Stimulated activated CD4-positive, alpha-beta T cell treated with anti-CD3 and anti-CD28 coated beads, Interleukin-1b, Interleukin-23, amount 100 ng/mL, for 1 hour (primary cell): ENCODE measurements at places on chromosomes 5 and 9.

GRCh38 chr9:134286471-134287245, 39.6 kb upstream of the RXRA start:
- no peak for DNase-seq

DNA sequence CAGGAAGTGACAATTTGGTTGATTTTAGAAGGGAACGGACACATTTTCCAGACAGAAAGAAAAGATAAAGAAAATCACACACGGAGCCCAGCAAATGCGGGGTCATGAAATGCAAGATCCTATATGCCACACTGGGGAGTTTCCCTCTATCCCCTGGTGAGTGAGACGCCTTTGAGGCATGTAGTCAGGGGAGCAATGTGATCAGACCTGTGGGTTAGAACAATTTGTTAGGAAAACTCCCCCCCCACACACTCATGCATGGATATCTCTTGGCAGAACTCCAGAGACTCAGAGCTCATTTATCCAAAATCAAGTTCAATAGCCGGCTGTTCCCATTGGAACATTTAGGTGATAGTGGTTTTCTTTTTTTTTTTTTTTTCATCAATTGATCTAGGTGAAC, 71.7 kb upstream of the TRIO start:
- no peak for DNase-seq

- DNase-seq: no peak
These were observed 323.7 kb upstream of the CD180 start for GRCh38 chr5:67520161-67520908.

- no peak for DNase-seq
These were observed 19.8 kb upstream of the ITGA1 start for GRCh38 chr5:52767766-52768480.

DNA sequence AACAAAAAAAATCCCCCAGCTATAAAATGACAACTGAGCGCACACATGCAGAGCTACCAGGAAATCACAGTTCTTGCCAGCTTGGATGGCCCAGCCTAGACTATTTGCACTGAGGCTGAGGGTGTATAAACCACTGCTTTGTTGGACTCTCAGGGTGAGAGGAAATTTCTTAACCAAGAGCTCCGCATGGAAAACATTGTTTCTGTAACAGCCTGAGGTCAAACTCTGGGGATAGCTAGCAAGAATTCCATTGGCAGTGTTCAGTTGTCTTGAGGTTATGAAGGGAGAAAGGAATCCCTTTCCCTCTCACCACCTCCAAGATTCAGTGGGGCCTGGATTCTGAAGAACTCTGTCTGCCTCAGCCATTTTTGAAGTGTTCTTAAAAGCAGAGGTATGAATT, 360.0 kb downstream of the OSTF1 start:
- no peak for DNase-seq

DNA sequence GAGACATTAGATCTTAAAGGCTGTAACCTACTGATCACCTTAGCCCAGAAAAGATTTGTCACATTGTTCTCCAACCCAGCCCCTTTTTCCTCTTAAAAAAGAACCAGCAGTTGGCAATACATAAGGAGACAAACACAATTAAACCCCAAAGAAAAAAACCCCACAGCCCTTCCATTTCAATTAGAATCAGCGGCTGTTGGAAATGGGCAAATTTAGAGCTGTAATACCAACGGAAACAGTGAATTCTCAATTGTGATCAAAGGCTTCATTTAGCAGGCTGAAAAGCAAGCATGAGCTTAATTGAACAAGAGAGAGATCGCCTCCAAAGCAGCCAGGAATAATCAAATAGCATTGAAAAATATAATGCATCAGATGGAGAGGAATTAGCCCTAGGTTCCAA, 153.6 kb downstream of the FAM114A2 start:
- no peak for DNase-seq

GRCh38 chr5:173832386-173832785, 55.8 kb upstream of the CPEB4 start:
- no peak for DNase-seq

DNA sequence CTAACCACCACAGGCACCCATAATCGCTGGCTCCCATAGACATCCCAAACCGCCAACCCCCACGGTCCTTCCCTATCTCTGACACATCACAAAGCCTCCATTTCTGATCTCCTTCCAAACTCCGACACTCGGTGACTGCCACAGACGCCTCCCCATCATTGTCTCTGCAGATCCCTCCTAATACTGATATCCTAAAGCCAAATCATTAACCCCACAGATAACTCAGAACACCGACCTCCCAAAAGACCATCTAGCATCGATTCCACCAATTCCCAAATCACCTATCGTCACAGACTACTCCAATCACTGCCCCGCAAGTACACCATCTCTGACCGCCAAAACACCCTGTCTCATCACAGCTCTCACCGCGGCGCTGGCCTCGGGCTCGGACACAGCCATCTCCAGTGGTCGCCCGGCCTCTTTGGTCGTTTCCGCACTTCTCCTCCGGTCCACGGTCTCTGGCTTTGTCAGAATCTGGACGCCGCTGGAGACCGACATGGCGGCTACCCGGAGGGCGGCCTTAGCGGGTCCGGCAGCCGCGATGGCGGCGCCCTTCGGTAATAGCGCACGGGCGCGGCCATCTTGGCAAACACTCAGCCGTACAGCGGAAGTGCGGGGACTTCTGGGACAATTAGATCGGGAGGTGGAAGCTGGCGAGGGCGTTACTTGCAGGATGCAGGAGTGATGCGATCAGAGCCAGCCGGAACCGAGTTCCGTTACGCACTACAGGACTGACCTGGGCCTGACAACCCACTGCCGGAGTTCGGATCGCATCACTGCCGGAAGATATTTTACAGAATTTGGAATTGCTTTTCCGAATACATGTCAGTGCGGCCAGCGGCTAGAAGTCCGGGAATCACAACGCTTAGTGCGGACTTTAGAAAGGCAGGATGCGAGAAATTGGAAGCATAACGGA, at the start of gene ZFP37:
ZFP37 (minus strand) TSS at position 534 of the 916 bp plus-strand sequence; CDS start at position 498, 36 bp downstream.
- DNase-seq: peak; percentile 47

- no peak for DNase-seq
These were observed 467.3 kb upstream of the PIK3R1 start for GRCh38 chr5:67748165-67748690.

DNA sequence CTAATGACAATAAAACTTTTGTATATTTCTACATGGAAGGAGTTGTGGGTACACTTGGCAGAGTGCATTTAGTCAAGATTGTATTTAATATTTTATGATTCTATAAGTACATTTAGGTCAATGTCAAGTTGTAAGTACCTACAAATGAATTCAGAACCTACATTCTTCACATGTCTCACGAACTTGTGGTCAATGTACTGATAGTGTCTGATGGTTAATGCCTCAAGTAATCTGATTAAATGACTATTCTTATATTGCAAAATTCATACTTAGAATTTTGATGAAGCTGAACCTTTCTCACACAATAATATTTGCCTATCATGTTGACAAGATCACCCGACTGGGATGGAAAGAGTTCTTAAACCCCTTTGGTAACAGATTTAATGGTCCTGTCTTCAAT, 444.5 kb downstream of the CTNND2 start:
- no peak for DNase-seq

- DNase-seq: no peak
These were observed 261.3 kb upstream of the ANKH start for GRCh38 chr5:15132816-15133405.

DNA sequence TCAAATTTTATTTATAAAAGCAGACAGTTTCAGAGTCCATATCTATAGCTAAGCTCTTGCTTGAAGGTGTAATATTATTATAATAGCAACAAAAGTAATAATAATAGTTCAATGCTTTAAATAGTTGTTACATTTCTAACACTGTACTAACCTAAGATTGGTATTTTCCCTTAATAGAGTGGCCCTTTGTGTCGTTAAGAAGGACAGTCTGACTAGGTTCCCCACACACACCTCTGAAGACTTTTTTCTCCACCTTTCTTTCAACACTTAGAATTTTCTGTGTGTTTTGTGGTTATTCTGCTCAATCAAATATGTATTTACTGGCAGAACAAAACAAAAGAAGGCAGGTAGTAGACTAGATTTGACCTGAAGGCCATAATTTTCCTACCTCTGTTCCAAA, 223.2 kb upstream of the ACO1 start:
- no peak for DNase-seq

DNA sequence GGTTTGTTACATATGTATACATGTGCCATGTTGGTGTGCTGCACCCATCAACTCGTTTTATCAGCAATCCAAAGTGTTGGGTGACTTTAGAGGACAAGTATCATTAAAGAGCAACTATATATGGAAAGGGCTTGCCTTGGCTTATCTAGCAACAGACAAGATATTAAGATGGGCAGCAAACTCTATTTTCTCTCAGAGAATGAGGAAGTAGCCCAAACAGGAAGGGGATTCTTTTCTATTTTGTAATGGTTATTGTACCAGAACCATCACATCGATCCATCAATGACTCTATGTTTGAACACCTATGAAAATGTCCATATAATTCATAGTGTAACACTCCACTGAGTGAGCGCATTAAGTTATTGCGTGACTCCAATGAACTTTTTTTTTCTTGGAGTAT, 260.1 kb upstream of the SLC24A2 start:
- no peak for DNase-seq

DNA sequence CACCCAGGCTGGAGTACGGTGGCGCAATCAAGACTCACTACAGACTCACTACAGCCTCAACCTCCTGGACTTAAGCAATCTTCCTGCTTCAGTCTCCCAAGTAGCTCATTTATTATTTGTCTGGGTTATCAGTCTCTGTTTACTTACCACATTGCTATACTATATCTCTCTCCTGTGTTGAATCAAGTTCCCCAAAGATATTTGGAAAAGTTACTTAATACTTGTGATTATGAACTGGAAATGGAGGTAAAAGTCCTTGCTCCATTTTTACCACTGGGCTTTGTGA, 55.6 kb downstream of the ANGPTL2 start:
- DNase-seq: no peak

DNA sequence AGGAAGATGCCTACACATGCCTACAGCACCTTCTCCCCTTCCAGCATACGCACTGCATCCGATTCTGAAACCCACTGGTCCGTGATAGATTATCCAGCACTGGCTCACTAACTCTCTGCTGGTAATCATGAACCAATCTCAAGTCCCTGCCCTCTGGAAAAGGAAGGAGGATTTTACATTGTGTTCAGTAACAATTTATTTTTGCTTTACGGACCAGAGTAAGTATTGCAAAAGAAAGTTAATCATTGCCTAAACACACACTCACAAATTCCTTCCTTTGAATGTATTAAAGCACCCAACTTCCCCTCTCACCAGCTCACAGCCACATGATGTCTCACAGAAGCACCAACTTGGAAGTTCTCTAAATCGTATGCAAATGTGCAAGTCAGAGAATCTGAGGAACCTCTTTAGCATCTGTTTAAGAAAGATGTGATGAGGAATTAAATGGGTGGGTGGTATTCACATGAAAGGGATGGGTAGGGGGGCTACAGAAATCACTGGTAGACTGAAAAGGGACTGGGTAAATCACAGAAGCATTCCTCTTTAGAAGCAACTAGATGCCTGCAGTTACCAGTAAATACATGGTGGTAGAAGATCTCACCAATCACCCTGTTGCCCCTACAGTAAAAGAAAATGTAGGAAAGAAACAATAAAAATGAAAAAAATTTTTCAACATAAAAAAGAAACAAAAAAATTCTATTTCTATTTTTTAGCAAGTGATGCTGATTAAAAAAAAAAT, 8.4 kb downstream of the GNAQ start:
- DNase-seq: no peak

- no peak for DNase-seq
These were observed 367.6 kb downstream of the PDE4D start for GRCh38 chr5:59525957-59526356.

DNA sequence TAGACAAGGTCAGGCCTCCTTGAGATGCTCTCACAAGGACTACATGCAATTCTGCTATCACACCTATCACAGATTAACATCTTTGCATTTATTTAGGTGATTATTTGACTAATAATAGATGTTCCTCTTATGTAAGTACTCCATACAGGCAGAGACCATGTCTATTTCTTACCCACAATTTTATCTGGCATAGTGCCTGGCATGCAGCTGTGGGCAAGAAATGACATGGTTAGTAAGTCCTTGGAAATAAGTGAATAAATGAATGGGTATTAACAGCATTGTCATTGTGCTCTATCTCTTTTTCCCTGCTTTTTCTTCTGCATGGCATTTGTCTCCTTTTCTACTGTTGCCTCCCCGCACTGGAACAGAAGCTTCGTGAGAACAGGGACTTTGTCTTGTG, 49.4 kb downstream of the SLC22A5 start:
- no peak for DNase-seq

DNA sequence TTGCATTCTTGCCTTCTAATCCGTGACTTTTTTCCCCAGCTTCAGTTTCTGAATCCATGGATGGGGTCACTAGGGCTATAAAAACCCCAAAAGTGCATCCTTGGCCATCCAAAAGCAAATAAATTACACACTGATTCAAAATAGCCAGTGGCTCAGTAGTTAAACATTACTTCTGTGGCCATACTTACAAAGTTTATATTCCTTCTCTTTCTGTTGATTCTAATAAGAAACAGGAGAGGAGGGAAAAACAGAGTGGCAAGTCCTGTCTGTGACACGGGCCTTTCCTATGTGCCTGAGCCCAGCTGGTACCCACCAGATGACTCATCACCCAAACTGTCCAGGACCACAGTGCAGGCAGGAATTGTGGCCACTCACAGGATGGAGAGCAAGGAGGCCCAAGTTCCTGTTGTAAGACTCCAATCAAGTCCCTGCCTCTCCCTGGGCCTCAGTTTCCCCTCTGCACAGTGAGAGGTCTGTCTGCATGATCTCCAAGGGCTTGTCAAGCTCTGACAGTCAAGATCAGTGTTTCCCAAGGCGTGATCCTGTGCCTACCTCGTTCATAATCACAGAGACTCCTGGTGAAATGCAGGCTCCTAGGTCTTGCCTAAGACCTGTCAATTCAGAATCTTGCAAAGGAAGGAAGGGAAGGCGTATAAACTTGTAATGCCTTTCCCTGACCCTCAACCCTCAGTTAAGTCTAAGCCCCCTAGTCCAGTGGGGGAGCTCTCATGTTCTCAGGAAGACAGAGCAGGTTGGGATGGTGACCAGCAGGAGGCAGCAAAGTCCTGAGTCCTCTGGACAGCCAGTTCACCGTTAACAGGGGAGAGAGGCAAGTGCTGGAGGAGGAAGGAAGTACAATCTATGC, 29.5 kb downstream of the TNIP1 start:
- peak; percentile 51 for DNase-seq

DNA sequence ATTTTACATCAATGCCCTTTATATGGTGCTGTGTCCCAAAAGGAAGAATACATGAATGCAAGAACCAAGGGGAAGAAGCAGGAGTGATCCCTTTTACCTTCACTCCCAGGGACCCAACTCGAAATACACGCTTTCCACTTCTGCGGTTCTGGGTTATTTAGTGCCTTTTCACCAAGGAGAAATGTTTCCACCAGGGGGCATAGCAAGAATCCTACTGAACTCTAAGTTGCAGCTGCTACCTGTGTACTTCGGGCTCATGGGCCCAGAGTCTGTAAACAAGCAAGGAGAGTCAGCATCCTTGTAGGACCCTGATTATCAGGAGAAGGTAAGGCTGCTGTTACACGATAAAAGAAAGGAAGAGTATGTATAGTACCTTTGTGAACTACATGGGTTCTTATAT, 45.7 kb downstream of the DPYSL3 start:
- DNase-seq: no peak

- DNase-seq: no peak
These were observed 75.7 kb downstream of the ZNF608 start for GRCh38 chr5:124670722-124671184.
